ENCODE measurements at places on chromosomes 4 and X.

GRCh38 chr4:113586072-113586471 is 175.5 kb downstream of the CAMK2D start:
- no peak for DNase-seq

GRCh38 chr4:57405359-57405758 is 295.2 kb upstream of the IGFBP7 start:
- no peak for DNase-seq

DNA sequence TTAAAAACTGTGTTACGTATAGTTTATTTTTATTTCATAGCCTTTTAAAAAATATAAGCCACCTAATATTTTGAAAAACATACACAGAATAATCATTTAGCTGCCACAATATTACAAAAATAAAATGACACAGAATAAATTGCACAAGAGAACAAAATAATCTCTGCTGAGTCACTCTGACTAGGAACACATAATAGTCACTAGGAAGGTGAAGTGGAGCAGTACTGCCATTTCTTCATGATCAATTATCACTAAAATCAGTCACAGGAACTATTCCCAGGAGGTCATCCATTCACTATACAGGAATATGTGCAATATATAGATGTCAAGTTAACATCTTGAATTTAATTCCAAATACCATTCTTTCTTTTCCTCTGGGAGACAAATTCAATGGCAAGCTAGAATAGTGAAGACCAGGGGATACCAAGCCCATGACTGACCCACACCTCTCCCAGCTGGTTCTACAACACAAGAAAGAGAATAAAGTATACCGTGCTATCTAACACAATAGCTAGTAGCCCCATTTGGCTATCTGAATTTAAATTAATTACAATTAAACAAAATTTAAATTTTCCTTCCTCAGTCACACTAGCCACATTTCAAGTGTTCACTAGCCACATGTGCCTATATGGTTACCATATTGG is 5.9 kb downstream of the SMIM43 start:
- DNase-seq: no peak

- DNase-seq: no peak
These were observed 44.5 kb downstream of the ANKRD17 start for GRCh38 chr4:73213916-73214653.

DNA sequence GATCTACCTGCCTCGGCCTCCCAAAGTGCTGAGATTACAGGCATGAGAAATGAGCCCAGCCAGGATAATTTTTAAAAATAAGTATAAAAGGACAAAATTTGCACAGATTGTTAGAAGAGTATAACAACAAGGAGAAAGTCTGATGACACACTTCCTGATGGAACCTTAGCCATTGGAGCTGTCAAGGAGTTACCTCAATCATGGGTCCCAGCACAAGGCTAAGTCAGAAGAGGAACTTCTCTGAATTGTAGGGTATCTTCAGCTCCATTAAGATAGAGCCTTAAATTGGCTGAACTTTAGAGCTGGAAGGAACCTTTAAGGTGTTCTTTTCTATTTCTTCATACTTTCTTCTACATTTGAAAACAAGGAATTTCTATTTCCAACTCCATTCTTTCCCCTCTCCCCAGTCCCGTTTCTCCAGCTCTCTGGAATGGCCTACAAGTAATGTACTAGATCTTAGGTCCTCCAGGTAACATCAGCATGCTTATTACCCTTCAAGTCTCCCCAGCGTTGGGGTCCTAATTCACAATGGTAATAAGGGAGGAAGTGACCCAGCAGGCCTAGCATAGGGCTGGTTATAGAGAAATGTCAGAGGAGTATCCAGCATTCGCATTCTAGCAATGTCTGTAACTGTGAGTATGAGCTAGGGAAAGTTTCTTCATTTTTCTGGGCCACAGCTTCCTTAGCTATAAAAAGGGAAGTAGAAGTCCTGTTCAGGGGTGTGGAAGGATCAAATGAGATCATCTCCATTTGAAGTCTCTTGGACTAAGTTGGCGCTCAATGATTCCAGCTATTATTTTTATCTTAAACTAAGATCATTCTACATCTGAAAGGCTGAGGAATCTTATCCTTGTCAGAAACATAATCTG is 18.5 kb upstream of the RBPJ start:
- DNase-seq: no peak

DNA sequence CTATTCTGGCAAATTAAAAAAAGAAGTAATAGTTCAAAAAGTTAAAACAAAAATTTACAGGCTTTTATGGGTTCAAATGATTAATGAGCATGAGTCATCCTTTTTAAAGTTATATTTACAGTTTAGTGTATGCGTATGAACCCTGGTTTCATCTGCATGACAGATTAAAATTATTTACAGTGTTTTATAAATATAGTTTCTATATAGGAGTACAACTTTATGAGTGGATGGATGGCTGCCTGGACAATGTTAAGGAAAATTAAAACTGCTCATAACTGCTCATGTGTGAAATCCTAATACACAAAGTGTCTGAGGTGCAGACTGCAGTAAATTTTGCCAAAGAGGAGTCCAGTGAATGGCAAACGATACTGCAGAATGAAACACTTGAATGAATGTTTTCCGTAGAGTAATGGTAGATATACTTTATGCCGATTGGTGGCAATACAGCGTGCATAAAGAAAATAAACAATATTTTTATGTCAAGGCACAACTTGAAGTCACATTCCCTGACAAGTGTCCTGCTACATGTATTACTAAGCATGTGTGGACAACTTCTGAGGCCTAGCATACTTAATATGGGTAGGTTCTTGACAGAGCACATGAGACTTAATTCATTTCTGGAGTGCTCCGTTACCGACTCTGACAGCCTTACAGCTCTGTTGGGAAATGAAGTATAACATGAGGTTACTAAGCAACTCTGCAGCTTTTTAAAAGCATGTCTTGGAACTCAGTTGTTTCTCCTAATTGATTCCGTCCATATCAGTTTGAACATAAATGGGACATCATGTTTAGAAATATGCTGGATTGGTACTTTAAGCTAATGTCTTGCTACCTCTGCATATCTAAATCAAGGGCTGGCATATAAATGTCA is 985.6 kb upstream of the PCDH7 start:
- no peak for DNase-seq

DNA sequence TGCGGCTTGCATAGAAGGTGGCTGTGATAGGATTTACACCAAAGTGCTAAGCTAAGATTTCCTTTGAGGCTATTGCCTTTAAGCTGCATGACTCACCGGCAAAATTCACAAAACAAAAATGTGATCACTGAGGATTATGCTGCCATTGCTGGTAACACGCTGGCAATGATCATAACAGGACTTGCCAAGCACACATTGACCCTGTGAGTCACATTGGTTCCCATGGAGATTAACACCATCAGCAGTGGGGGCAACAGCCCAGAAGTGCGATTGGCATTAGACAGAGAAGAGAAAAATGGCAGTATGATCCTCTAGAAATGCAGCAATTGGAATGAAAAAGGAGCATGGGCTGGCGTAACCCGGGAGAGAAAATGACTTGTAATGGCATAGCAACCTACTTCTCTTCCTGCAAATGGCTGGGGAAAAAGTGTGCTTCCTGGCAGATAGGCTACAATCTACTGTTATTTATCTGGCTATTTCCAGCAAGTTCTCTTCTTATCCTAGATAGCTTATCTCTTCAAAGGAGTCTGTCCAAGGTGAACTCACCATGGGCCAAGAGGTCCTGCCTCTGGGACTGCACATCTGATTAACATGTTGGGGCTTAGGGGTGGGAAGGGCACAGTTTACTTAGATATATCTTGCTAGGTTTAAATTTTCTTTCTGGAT is 314.2 kb upstream of the IGFBP7 start:
- DNase-seq: peak; percentile 85

DNA sequence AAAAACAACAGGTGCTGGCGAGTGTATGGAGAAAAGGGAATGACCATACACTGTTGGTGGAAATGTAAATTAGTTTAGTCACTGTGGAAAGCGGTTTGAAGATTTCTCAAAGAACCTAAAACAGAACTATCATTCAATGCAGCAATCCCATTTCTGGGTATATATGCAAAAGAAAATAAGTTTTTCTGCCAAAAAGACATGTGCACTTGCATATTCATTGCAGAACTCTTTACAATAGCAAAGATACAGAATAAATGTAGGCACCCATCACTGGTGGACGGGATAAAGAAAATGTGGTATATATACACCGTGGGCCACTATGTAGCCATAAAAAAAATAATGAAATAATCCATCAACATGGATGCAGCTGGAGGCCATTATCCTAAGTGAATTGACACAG is 105.1 kb upstream of the FSTL5 start:
- no peak for DNase-seq

- no peak for DNase-seq
These were observed 356.4 kb downstream of the KLHL4 start for GRCh38 chrX:87874043-87874442.

DNA sequence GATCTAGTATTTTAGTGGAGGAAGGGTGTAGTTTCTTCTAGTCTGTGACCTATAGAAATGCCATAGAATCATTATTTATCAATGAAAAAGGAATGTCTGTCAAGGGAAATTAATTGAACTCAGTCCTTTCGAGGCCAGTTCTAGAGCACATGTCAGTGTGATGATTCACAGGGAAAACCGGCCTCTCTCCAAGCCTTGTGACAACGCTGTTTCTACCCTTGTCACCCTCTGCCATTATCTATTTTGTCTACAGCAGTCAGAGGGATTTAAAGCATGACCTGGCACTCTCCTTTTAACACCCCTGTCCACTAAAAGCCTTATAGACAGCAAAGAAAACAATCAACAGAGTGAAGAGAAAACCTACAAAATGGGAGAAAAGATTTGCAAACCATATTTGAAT is 119.8 kb downstream of the DRD5 start:
- no peak for DNase-seq

DNA sequence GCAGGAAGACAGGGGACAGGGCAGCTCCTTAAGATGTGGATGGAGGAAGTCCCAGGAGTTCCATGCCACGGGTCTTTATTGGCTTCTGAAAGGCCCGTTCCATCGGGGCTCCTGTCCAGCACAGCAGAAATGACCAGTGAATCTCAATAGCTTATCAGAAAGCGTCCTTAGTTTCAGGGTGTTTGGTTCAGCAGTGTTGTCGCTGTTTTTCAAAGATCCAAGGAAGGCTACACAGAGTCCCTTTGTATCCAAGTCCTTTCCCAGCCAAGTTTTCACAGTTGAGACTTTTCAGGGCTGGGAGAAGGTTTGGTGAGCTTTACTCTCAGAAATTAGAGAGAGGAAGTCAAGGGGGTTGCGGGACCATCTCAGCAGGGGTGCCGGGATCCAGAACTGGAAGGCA is 5.0 kb upstream of the ZCCHC4 start:
- DNase-seq: no peak

DNA sequence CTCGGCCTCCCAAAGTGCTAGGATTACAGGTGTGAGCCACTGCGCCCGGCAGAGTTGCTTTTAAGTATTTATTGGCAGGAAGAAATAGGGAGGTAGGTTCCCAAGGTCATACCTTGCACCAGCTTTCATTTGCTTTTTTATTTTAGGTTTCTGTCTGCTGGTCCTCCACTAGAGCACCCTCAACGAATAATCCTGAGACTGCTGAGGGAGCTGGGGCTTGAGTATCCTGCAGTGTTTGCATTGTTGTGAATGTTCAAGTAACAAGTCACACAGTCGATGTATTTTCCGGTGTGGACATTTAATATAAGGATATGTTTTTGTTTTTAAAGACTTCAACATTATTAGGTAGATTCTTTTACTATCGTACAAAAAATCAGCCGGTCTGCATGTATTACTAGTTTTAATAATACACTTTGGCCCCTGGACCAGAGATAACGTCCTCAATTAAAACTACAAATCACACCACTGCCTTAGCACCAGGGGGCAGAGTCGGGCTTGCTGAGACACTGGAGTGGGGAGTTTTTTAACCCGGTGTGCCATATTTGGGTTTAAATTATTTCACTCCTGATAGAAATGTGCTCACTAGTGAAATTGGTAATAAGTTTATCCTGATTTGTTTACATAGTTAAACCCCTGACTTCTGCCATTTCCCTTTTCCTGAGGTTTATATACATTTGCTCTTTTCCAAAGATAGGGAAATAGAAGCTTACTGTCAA is 11.6 kb downstream of the SMIM20 start:
- peak; percentile 35 for DNase-seq

DNA sequence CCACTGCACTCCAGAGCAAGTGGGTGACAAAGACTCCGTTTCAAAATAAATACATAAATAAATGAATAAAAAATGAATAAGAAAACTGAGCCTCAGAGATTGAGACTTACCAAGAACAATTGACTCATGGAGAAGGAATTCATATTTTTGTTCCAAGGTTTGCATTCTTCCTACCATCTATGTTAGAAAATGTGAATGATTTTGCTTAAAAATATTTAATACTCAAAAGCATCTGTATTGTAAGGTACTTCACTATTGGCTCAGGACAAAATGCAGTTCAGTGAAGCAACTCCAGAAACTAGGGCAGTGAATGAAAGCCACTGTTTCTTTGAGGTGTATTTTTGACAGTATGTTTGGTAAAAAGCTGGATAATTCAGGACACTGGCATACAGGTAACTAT is 54.1 kb downstream of the XAGE2 start:
- DNase-seq: no peak

DNA sequence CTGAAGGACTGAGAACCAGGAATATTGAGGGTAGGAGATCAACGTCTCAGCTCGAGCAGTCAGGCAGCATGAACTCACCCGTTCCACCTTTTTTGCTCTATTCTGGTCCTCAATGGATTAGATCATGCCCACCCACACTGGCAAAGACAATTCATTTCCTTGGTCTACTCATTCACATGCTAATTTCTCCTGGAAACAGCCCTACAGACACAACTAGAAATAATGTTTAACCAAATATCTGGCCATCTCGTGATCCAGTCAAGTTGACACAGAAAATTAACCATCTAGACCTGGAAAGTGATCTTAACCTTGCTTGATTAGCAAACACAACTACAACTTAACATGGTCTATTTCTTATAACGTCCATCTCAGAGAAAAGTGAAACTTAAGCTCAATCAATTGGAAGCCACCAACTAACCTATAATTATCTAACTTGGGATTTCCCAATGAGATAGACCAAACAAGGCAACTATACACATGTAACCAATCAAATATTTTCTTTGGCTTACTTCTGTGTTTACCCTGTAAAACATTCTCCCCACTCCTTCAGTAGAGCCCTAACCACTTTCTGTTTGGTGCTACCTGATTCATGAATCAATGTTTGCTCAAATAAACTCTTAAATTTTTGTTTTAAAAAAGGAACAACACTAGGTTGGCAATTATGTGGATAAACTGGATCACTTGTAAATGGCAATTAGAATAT is 69.7 kb upstream of the MAMLD1 start:
- no peak for DNase-seq

- no peak for DNase-seq
These were observed 56.4 kb upstream of the SPANXN1 start for GRCh38 chrX:145190801-145191389.

GRCh38 chr4:156732634-156733033 is 239.0 kb downstream of the PDGFC start:
- DNase-seq: no peak

GRCh38 chrX:40644821-40645358 is 2.5 kb downstream of the CXorf38 start:
- DNase-seq: peak; percentile 30

- peak; percentile 43 for DNase-seq
These were observed 218.6 kb downstream of the SPCS3 start for GRCh38 chr4:176538217-176538925.

Measured in urothelium cell line (cell line).